Effector CD4-positive, alpha-beta T cell (primary cell): ENCODE measurements at places on chromosomes 7 and 10.

DNA sequence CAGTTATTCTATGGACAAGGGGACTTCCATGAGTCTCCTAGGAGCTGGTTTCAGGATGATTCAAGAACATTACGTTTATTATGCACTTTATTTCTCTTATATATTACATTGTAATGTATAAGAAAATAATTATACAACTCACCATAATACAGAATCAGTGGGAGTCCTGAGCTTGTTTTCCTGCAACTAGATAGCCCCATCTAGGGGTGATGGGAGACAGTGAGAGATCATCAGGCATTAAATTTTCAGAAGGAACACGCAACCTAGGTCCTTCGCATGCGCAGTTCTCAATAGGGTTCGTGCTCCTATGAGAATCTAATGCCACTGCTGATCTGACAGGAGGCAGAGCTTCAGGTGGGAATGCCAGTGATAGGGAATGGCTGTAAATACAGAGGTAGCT, 137.9 kb downstream of the ANKRD30A start:
- DNase-seq, result no peak

DNA sequence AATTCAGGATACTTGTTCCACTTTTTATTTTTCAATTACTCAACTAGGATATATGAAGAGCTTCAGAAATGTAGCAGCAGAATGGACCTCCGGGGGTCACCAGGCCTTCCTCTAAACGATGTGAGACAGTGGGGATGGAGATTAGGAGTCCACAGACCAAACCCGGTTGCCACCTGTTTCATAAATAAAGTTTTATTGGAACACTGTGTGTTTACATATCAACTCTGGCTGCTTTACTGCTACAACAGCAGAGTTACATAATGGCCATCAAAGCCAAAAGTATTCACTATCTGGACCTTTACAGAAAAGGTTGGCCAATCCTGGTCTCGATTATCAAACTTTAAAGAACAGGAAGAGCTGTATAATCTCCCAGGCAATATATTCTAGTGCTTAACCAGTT, 30.8 kb downstream of the RAPGEF5 start:
- DNase-seq, result no peak

- DNase-seq, result no peak
These were observed 65.3 kb downstream of the PHTF2 start for GRCh38 chr7:77863860-77864259.

DNA sequence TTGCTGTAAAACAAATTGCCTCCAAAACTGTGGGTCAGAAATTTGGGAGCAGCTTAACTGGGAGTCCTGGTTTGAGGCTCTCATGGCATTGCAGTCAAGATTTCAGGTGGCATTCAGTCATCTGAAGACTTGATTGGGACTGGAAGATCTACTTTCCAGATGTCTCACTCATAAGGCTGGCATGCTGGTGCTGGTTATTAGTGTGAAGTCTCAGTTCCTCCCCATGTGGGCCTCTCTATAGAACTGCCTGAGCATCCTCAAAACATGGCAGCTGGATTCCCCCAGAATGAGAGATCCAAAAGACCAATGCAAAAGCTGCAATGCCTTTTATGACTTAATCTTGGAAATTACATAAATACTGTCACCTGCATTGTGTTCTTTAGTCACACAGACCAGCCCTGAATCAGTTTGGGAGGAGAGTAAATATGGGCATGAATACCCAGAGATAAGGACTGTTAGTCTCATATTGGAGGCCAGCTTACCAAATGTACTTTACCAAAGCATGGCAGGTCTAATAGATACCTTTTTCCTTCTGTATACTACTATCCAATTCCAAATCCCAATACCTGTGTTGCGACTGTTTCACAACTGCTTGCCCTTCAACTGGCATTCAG, 6.5 kb upstream of the HERPUD2 start:
- no peak for DNase-seq

- DNase-seq, result no peak
These were observed 186.8 kb downstream of the PARD3 start for GRCh38 chr10:34628174-34628796.

- DNase-seq, result no peak
These were observed 14.3 kb downstream of the TSPAN15 start for GRCh38 chr10:69465457-69466157.

DNA sequence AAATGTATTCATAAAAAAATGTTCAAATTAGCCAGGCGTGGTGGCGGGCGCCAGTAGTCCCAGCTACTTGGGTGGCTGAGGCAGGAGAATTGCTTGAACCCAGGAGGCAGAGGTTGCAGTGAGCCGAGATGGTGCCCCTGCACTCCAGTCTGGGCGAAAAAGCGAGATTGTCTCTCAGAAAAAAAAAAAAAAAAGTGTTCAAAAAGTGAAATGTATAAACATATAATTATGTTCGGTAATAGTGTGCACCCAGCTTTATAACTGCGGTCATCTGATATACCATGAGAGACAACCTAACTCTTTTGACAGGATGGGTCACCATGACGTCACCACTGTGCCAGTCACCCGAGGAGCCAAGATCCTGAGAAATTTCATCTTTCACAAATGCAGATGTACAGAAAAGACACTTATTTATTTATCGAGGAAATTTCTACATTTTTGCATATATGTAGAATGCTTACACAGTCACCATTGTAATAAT, 594 bp upstream of the RP9 start:
- no peak for DNase-seq

DNA sequence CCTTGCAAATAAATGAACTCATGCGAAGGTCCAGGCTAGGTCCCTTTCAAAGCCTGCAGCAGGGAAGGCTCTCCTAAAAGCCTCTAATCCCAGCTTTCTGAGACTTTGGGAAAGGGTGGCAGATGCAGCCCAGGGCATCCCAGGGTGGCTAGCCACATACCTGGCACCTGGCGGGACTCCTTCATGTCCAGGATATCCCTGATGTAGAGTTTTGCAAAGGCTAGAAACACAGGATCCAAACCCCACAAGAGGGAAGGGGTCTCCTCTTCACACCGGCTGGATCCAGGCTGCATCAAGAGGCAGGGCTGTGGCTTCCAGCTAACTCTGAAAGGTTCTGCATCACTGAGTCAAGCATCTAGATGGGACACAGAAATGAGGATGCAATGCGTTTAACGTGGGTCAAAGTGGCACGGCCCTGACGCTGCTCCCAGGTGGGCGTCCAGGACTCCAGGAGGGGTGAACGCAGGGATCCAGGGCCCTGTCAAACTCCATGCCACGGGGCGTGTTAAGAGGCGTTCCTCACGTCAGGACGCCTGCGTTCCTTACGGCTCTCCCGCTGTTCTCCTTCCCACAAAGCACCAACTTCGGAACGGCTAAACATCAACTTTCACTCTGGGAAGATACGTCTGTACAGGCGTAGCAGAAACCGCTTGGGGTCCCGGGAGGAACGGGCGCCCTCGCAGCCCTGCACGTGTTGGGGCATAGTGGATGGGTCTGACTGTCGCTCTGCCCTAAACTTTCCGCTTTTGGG, 507 bp downstream of the STN1 start:
- DNase-seq, result no peak

DNA sequence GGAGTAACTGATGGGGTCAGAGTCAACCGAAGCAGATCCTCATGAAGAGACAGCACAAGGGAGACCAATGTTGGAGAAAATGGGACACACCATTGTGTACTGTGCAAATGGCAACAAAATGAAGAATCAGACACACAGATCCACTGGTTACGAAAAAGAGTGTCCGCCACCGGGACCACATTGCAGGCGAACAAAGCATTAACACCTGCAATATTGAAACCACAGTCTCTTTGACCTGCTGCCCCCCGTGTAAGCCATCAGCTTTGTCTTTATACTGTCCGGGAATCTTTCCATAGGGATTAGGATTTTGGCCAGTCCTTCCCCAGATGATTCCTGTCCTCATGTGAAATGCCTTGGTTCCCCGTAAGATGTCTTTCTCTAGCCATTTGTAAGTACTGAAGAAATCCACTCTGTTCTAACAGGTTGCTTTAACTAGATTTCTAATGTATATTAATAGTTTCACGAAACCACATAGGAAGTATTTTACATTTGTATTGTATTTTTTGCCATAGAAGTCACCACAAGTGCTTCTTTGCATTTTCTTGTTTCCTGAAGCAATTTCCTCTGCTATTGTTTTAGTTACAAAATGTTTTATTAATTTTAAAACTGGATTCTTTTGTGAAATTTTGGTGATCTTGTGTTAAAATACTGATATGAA, 140.8 kb upstream of the NFE2L3 start:
- DNase-seq, result no peak

DNA sequence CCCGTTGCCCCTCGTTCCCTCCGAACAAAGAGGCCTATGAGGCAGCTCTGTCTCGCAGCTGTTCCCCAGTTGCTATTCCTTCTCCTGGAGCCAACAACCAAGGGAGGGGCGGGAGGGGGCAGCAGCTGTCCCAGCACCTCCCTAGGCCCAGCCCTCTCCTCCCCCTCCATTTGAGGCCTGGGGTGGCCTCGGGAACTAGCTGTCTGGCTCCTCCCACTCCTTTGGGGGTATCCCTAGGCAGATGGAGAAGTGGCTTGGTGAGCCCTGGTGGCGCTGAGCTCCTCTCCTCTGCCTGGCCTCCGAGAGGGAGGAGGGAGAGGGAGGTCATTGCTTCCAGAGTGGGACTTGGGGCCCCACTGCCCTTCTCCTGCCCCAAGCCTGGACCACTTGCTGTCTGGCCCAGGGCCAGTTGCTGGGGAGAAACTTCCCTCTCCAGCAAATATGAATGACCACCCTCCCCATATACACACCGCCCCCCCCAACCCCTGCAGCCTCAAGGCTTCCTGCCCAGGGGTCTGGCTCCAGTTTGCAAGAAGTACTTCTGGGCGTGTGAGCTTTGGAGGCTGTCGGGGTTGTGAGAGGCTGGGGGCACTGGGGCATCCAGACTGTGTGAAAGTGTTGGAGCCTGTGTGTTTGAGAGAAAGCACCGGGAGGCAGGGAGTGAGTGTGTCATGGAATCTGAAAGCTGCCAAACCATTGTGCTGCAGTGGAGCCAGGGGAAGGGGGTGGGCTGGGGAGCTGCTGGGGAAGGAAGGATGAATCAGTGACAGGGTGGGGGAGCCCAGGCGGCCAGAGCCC, 3.1 kb downstream of the FLNC start:
- no peak for DNase-seq

DNA sequence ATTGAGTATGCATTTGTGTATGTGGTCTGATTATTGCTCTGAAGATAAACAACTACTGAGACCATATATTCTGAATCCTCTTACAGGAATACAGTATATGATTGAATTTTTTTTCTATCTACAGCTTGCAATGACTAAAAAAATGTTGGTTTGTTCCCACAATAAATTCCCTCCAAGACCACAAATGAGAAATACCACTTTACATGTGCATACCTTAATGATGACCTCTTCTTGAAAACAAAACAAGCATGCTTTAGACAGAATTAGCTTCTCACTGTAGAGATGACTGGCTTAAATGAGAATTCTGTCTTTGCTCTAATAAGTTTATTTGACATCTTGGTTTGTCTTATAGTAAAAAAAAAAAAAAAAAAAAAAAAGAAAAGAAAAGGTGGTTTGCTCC, 241.5 kb downstream of the PCDH15 start:
- no peak for DNase-seq

- DNase-seq, result no peak
These were observed 436.0 kb downstream of the PAXIP1 start for GRCh38 chr7:154566877-154567276.

DNA sequence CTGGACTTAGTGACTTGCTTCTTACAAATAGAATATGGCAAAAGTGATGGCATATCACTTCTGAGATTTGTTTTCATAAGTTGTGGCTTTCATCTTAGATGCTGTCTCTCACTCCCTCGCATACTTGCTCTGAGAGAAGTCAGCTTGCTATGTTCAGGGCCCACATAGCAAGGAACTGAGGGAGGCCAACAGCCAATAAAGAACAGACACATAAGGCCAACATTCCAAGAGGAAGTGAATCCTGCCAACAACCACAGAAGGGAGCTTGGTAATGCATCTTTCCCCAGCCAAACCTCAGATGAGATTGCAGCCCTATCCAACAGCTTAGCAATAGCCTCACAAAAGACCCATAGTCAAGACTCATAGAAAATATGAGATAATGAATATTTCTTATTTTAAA, 39.2 kb upstream of the DMTF1 start:
- no peak for DNase-seq

- DNase-seq, result no peak
These were observed 71.3 kb downstream of the CAMK1D start for GRCh38 chr10:12420530-12421120.

DNA sequence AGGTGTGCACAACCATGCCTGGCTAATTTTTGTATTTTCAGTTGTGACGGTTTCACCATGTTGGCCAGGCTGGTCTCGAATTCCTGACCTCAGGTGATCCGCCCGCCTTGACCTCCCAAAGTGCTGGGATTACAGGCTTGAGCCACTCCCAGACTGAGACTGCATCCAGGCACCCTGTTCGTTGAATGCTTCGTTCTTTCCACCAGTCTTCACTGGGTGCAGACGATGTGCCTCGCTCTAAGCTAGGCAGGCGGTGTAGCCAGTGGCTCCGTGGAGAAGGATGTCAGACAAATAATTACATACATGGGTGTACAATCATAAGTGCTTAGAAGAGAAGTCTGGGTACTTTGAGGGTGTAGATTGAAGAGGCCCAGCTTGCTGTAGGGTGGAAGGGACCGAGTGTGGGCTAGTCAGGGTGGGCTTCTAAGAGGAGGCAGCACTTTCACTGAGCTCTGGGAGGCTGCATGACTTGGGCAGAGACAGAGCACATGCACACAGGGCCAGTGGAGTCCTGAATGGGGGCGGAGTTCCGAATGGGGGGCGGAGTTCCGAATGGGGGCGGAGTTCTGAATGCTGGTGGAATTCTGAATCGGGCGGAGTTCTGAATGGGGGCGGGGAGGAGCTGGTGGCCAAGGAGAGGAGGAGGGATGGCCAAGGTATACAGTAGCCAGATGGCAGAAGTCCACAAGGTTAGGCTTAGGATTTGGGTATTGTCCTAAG, 74.3 kb downstream of the COL26A1 start:
- DNase-seq, result no peak

- no peak for DNase-seq
These were observed 92.4 kb upstream of the PIK3CG start for GRCh38 chr7:106772655-106773108.

- DNase-seq, result no peak
These were observed 145.6 kb upstream of the FAM20C start for GRCh38 chr7:46830-47140.

GRCh38 chr10:117271427-117271826, 30.5 kb downstream of the SLC18A2 start:
- DNase-seq, result no peak

GRCh38 chr7:71442492-71443190, 310.7 kb downstream of the GALNT17 start:
- DNase-seq, result no peak

DNA sequence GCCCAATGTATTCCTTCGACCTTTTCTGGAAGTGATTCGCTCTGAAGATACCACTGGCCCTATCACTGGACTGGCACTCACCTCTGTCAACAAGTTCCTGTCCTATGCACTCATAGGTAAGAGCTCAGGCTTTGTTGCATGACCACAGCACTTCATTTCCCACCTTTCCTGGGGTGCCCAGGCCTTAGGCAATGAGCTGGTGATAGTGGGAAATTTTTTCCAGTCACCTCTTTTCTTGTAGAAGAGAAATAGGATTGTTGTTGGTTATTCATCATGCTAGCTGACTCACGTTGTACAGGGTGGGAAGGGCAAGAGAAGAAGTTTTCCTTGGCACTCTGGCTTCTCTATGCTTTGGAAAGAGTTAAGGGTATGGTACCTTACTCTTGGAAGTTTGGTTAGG, 51.4 kb upstream of the NFKB2 start:
- DNase-seq, result no peak
